AG09309 (cell line): ENCODE measurements at places on chromosomes 6 and 20.

DNA sequence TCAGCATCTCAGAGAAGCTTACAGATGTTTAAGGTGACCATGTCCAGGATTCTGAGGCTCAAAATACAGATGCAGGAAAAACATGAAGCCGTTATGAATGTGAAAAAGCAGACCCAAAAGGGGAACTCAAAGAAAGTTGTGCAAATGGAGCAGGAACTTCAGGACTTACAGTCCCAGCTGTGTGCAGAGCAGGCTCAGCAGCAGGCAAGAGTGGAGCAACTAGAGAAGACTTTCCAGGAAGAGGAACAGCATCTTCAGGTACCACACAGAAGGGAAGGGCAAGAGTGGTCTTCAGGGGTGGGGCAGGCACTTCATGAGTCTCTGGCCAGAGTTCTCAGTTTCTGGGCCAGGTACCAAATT is 15.2 kb downstream of the RNF8 start:
- DNase-seq, result no peak

DNA sequence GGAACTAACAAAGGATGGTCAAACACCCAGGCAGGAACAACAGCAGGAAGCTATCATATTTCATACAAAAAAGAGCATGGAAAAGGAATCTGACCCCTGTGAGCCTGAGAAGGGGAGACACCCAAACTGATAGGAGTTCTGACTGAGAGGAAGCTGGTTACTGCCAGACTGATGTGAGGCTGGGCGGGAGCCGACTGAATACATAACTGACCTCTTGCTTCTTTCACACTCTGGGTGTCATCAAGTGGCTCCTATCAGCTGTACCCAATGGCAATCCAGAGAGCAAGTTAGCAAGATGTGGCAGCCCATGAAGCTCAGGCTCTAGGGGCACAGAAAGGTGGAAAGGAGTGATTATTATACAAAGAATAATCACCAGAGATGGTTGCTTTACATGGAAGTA is 795.1 kb upstream of the HS3ST5 start:
- DNase-seq, result no peak

- DNase-seq, result no peak
Measured at GRCh38 chr6:117303323-117303722, 38.0 kb downstream of the VGLL2 start.

GRCh38 chr6:147201885-147202515 is 2.2 kb upstream of the STXBP5 start:
- DNase-seq, result no peak
